ENCODE measurements at places on chromosomes 12 and 14. TPM values are rescaled to one million over a fixed set of nuclear protein-coding genes. Genes with fewer than 3 reads are reported as not detected.

CD4 gene
- 5.7 TPM for total RNA-seq

- H3K4me3 ChIP-seq = peak overlapping the region; percentile 95
- H3K36me3 ChIP-seq = no peaks in the 10 kb centered on the region
- H3K27ac ChIP-seq = peak overlapping the region; percentile 51
- peaks cover 7% of the 10 kb centered on the region for H3K4me1 ChIP-seq
- no peaks in the 10 kb centered on the region for H3K27me3 ChIP-seq
- DNase-seq = peak; percentile 12
Measured at GRCh38 chr14:23284654-23285529, 1.0 kb downstream of the HOMEZ start.

GRCh38 chr12:110048242-110049027 lies at the start of gene C12orf76:
Gene C12orf76, minus strand, starts transcription at chr12:110048522. Its CDS starts 27 bp downstream, at chr12:110048495.
- H3K4me1 ChIP-seq = peaks cover 5% of the 10 kb centered on the region
- peak within 1 kb of the TSS; percentile 73 for H3K4me3 ChIP-seq
- no peaks in the 10 kb centered on the region for H3K27me3 ChIP-seq

- no peaks in the 10 kb centered on the region for H3K4me1 ChIP-seq
- H3K4me3 ChIP-seq = no peak overlapping the region
- H3K36me3 ChIP-seq = no peaks in the 10 kb centered on the region
- peak; percentile 52 for DNase-seq
- peaks cover 10% of the 10 kb centered on the region for H3K27me3 ChIP-seq
Measured at GRCh38 chr12:9049520-9050133, 60.3 kb downstream of the KLRG1 start.

DNA sequence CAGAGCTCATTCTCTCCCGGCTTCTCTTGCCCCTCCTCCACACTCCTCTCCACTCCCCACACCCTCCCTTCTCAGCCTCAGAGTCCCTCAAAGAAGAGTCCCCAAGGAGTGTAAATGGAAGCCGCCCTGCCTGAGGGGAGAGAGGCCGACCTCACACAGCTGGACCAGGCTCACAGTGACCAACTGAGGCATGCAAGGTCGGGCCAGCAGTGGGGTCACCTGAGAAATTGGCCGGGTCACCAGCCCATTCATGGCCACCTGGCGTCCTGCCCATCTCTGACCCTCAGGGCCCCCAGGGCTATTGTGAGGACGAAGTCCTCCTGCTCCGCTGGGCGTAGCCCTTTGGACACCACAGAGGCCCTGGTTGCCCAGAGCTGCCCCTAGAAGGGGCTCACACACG lies 49.5 kb upstream of the NUAK1 start:
- peaks cover 36% of the 10 kb centered on the region for H3K27me3 ChIP-seq
- no peaks in the 10 kb centered on the region for H3K36me3 ChIP-seq
- no peak for DNase-seq
- H3K27ac ChIP-seq = no peak overlapping the region

- peak overlapping the region; percentile 73 for H3K4me3 ChIP-seq
- no peaks in the 10 kb centered on the region for H3K4me1 ChIP-seq
- no peaks in the 10 kb centered on the region for H3K36me3 ChIP-seq
Measured at GRCh38 chr12:94460616-94460959, 921 bp upstream of the CEP83 start.

GRCh38 chr14:99612071-99612737 lies 8.2 kb upstream of the CCDC85C start:
- no peaks in the 10 kb centered on the region for H3K27me3 ChIP-seq
- peaks cover 9% of the 10 kb centered on the region for H3K4me1 ChIP-seq

CACNA1C gene
- 1.6 TPM for total RNA-seq

GRCh38 chr12:31959701-31960391 lies 631 bp downstream of the RESF1 start:
- H3K27ac ChIP-seq = peak overlapping the region; percentile 47
- H3K4me3 ChIP-seq = peak overlapping the region; percentile 61
- DNase-seq = peak; percentile 61
- H3K36me3 ChIP-seq = 0 out of 2 replicates have a peak, but pooled peaks cover 2% of the 10 kb centered on the region
- peaks cover 3% of the 10 kb centered on the region for H3K4me1 ChIP-seq

DNA sequence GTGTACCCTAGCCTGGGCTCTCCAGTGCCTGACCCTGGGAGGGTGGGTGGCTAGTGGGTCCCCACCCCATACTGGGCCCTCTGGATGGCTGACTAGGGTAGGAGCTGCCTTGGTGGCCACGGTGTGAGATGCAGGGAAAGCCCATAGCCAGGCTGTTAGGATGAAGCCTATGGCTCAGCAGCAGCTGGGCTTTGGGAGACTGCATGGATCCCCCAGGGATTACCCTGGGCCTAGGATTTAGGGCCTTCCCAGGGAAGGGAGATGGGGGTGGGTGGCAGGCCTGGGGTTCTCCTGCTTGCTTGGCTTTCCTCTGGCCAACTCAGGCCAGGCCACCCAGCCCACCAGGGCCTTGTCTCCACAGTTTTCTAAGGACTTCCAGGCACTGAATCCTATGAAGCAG lies 6.3 kb downstream of the GSTZ1 start:
- H3K27me3 ChIP-seq = no peaks in the 10 kb centered on the region
- no peak overlapping the region for H3K4me3 ChIP-seq
- DNase-seq = no peak
- no peak overlapping the region for H3K27ac ChIP-seq
- peaks cover 2% of the 10 kb centered on the region for H3K4me1 ChIP-seq
- H3K36me3 ChIP-seq = no peaks in the 10 kb centered on the region

NXPH4 gene
- 0.56 TPM for total RNA-seq
